ENCODE measurements at places on chromosomes 5 and 9. TPM values are rescaled to one million over a fixed set of nuclear protein-coding genes. Genes with fewer than 3 reads are reported as not detected.

- DNase-seq: peak; percentile 84
- no peak overlapping the region for H3K4me3 ChIP-seq
- H3K27me3 ChIP-seq: no peaks in the 10 kb centered on the region
- H3K27ac ChIP-seq: no peak overlapping the region
These were observed 30.6 kb upstream of the MATR3 start for GRCh38 chr5:139262742-139263445.

GRCh38 chr5:72256536-72256935 is 63.5 kb downstream of the MRPS27 start:
- H3K27me3 ChIP-seq: no peaks in the 10 kb centered on the region
- peaks cover 7% of the 10 kb centered on the region for H3K4me1 ChIP-seq
- H3K27ac ChIP-seq: no peak overlapping the region
- no peak overlapping the region for H3K4me3 ChIP-seq

- no peak overlapping the region for H3K4me3 ChIP-seq
- peak overlapping the region; percentile 97 for H3K27ac ChIP-seq
- no peaks in the 10 kb centered on the region for H3K27me3 ChIP-seq
- DNase-seq: peak; percentile 94
These were observed 14.6 kb upstream of the ARSI start for GRCh38 chr5:150317048-150318003.

GRCh38 chr5:4758996-4759395 is 381.1 kb upstream of the ADAMTS16 start:
- no peak overlapping the region for H3K27ac ChIP-seq
- H3K4me1 ChIP-seq: no peaks in the 10 kb centered on the region
- no peaks in the 10 kb centered on the region for H3K36me3 ChIP-seq
- DNase-seq: no peak

- H3K4me1 ChIP-seq: peaks cover 4% of the 10 kb centered on the region
- DNase-seq: no peak
- no peaks in the 10 kb centered on the region for H3K36me3 ChIP-seq
- no peaks in the 10 kb centered on the region for H3K27me3 ChIP-seq
- H3K4me3 ChIP-seq: no peak overlapping the region
These were observed 234.1 kb upstream of the DAB2 start for GRCh38 chr5:39658866-39659265.

DNA sequence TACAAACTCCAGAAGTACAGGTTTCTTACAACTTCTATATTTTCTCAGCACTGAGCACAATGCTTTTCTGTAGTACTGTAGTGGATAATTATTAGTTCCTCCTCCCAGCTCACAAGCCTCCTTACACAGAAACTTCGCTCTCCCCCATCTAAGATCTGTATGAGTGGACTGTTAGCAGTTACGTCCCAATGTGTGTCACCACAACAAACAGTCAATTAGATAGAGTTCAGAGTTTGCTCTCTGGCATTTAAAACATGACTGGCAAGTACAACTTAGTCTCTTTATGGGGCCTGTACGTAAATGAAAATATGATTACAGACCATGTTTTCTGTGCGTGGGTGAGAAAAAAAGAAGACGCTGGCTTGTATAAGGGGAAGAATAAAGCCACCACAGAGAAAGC is 631.4 kb upstream of the DMAC1 start:
- H3K36me3 ChIP-seq: no peaks in the 10 kb centered on the region
- H3K4me1 ChIP-seq: no peaks in the 10 kb centered on the region
- H3K27ac ChIP-seq: no peak overlapping the region
- no peaks in the 10 kb centered on the region for H3K27me3 ChIP-seq
- DNase-seq: no peak

- no peaks in the 10 kb centered on the region for H3K27me3 ChIP-seq
- no peak overlapping the region for H3K4me3 ChIP-seq
- peaks cover 15% of the 10 kb centered on the region for H3K4me1 ChIP-seq
- H3K27ac ChIP-seq: no peak overlapping the region
These were observed 155.8 kb downstream of the PBX3 start for GRCh38 chr9:125902831-125903512.

GRCh38 chr9:127923046-127923445 is 6.2 kb upstream of the ST6GALNAC4 start:
- DNase-seq: no peak
- H3K4me3 ChIP-seq: no peak overlapping the region
- H3K27ac ChIP-seq: peak overlapping the region; percentile 73
- H3K27me3 ChIP-seq: no peaks in the 10 kb centered on the region

DNA sequence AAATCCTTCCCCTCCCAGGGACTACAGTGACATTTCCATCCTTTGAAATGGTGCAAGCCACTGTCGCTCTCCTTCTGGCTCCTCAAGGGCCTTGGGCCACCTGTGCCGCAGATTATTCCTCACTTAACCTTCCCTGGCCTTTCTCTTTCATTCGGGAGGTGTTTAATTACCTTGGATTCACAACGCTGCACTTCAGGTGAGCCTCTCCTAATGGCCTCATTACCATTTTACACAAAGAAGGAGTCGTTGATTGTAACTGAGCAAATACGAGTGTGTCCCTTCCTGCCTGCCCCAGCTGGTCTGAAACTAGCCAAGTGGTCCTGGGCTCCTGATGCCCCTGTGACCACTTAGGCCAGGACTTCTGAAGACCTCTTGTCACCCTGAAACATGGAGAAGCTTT is 205.0 kb downstream of the CRB2 start:
- no peak overlapping the region for H3K4me3 ChIP-seq
- no peaks in the 10 kb centered on the region for H3K4me1 ChIP-seq
- H3K36me3 ChIP-seq: no peaks in the 10 kb centered on the region
- no peak for DNase-seq
- H3K27me3 ChIP-seq: no peaks in the 10 kb centered on the region

GRCh38 chr5:19002111-19002510 is 985.9 kb downstream of the CDH18 start:
- no peaks in the 10 kb centered on the region for H3K4me1 ChIP-seq
- no peak overlapping the region for H3K4me3 ChIP-seq
- no peaks in the 10 kb centered on the region for H3K27me3 ChIP-seq
- H3K27ac ChIP-seq: no peak overlapping the region
- no peak for DNase-seq

GRCh38 chr5:76714751-76715485 is 1.0 kb upstream of the F2R start:
- DNase-seq: no peak
- H3K36me3 ChIP-seq: no peaks in the 10 kb centered on the region
- no peaks in the 10 kb centered on the region for H3K27me3 ChIP-seq

GRCh38 chr5:82351297-82351696 is 73.1 kb upstream of the RPS23 start:
- H3K27me3 ChIP-seq: no peaks in the 10 kb centered on the region
- H3K27ac ChIP-seq: no peak overlapping the region
- H3K4me3 ChIP-seq: no peak overlapping the region
- peaks cover 30% of the 10 kb centered on the region for H3K4me1 ChIP-seq
- DNase-seq: no peak

Gene NACC2
- total RNA-seq: 31.3 TPM

Gene PSD2
- total RNA-seq: 0.25 TPM

Gene C9orf153
- total RNA-seq: not detected

Gene SSBP2
- total RNA-seq: 73.2 TPM

Gene MYO10
- 65.7 TPM for total RNA-seq

Gene SLCO4C1
- total RNA-seq: 0.22 TPM

Gene ARID3C
- 0.16 TPM for total RNA-seq
